ENCODE measurements at places on chromosomes 2 and 18.
A peak's percentile ranks its signal among the peaks of the same experiment; 100 is the strongest.

DNA sequence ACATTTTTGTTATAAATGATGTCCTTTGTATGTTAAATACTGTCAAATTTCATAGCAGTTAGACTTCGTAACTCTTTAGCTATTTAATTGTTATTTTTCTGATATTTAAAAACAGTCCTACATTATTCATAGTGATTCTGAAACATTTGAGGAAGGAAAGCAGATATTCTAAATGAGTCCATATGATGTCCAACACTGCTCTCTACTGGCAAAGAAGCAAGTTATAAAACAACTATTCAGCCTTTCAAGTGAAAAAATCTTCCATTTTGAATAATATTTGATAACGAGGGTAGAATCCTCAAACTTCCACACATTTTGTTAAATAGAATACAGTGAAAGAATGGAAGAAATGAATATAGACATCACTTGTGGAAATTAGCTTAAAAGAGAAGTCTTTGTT lies 220.8 kb downstream of the GULP1 start:
- peak; percentile 10 for DNase-seq

DNA sequence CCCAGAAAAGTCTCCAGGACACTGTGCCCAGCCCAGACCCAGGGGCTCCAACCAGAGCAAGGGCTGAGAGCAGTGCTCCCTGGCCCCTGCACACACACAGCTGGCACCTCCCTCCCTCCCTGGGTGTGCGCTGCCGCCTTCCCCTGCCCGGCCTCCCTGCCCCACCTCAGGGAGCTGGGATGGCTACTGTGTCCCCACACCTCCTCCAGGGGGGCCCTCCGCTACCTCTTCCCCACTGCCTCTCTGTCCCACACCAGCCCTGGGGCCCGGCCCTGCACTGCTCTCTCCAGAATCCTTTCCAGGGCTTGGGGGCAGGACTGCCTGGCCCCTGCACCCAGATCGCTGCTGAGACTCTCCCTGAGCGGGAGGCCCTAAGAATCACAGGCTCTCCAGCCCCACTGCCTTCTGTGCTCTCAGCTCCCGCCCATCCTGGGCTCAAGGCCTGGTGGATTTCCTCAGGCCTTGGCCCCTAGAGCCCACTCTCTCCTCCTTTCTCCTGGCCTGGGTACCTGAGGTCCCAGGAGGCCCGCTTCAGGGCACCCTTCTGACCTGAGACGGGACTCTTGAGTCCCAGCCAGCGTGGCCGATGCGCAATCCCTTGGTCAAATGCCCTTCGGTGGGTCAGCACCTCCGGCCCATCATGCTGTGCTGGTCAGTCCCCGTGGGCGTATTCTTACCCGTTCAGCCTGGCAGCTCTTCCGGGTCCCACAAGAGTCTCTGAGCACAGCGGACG lies 276.8 kb upstream of the HDAC4 start:
- DNase-seq, result no peak

DNA sequence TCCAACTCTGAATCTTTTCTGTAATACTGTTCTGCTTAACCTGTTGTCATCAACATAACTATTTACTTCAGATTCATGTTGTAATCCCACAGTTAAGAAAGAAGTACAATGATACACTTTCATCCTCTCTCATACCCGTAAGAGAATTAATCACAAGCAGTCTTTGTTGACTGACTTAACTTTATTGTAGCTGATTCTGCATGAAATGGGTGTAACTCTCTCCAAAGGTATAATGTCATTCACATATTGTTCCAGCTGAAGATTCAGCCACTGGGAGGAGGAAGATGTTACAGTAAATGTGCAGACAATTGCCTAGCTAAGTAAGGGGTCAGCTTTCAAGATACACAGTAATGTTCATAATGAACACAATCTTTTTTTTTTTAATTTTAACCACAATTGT lies 13.5 kb upstream of the DSG2 start:
- no peak for DNase-seq

- DNase-seq, result no peak
Observed at GRCh38 chr2:10109311-10109710, 13.2 kb upstream of the RRM2 start.

- DNase-seq, result no peak
Observed at GRCh38 chr18:60568220-60568619, 195.6 kb upstream of the MC4R start.

DNA sequence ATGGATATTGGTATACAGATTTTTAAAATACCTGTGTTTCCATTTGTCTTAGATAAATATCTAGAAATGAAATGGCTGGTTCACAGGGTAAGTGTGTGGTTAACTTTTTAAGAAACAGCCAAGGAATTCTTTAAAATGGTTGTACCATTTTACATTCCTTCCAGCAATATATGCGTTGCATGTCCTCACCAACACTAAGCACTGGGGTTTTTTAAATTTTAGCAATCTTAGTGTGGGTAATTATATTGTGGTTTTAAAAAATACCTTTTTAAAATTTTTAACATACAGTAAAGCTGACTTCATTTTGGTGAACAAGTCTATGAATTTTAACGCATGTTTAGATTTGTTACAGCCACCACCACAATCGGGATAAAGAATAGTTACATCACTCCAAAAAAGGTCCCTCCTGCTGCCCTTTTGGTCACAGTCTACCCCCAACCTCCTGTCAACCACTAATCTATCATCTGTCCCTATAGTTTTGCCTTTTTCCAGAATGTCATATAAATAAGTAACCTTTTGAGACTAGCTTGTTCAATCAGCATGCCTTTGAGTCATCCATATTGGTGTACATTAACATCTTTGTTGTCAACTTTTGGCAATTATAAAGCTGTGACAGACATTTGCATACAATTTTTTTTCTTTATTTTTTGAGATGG lies 128.1 kb upstream of the MSTN start:
- no peak for DNase-seq

All from CD4-positive, alpha-beta T cell treated with Interleukin-4 for 1 hour (primary cell).